ENCODE measurements at places on chromosomes 13 and 19.

GRCh38 chr13:107043021-107043956 lies 475.4 kb upstream of the ARGLU1 start:
- no peak for DNase-seq

- no peak for DNase-seq
These were observed 795.9 kb upstream of the PCDH9 start for GRCh38 chr13:68026077-68026476.

DNA sequence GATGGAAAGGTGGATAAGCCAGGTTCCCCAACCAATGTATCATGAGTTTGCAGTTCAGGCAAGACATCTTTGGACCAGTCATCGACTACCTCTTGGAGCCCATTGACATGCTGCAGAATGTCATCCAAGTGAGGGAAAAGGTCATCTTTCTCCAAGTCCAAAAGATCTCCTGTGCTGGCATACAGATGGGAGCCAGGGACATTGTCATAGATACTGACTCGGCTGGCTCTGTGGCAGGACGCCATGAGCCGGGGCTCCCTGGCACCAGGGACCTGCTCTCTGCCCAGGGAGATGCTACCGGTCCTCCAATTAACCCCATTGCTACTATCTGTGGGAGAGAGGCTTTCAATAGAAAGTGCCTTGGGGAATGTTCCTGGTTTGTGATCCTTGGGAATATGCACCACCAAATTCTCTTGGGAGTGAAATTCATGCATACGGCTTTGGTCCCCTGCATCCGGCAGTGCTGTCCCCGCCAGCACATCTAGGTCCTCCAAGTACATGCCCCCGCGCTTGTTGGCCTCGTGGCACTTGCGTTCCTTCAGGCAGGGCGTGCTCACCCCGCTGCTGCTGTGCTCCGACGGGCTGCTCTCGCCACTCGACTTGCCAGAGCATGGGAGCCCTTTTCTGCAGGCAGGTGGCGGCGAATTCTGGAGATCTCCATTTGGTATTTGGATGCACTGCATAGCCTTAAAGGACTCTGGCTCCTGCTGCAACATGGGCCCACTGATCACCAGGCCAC lies 113.0 kb downstream of the KL start:
- DNase-seq, result no peak

GRCh38 chr13:23574421-23575145 lies 4.4 kb downstream of the TNFRSF19 start:
- no peak for DNase-seq

DNA sequence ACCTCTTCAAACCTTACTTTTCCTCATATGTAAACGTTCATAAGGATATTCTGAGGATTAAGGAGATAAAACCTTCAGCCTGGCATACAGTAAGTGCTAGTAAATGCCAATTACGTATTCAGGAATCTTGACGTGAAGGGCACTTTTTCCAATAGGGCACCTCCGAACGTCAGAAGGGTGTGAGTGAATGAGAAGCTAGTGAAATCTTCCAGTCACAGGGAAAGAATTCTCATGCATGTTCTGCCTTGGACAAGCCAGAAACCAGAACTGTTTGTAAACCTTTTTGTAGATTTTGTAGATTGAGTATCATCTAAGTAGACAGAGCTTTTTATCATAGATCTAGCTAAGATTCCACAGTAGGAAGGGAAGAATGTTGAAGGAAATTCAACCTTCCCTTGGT lies 16.5 kb downstream of the DGKH start:
- no peak for DNase-seq

DNA sequence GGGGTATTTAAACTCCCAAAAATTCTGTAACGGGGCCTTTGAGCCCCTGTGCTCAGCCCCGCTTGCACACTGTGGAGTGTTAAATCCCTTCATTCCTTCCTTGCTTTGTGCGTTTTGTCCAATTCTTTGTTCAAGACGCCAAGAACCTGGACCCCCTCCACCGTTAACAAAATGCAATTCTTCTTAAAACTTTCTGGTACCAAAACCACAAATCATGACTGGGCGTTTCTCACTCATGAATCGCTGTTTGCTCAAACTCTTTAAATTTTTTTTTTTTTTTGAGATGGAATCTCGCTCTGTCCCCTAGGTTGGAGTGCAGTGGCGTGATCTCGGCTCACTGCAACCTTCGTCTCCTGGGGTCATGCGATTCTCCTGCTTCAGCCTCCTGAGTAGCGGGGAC lies 881 bp downstream of the ZNF20 start:
- DNase-seq, result no peak

Data from amniotic stem cell (primary cell).